ENCODE measurements at places on chromosomes 1 and 21.

- DNase-seq, result no peak
These were observed 135.5 kb downstream of the TGFBR3 start for GRCh38 chr1:91750398-91750996.

GRCh38 chr1:96995351-96995750 lies 273.8 kb downstream of the PTBP2 start:
- DNase-seq, result no peak

GRCh38 chr1:228975238-228975907 lies 240.1 kb downstream of the RHOU start:
- no peak for DNase-seq

- DNase-seq, result no peak
These were observed 58.0 kb downstream of the B3GALT5 start for GRCh38 chr21:39670701-39671100.

DNA sequence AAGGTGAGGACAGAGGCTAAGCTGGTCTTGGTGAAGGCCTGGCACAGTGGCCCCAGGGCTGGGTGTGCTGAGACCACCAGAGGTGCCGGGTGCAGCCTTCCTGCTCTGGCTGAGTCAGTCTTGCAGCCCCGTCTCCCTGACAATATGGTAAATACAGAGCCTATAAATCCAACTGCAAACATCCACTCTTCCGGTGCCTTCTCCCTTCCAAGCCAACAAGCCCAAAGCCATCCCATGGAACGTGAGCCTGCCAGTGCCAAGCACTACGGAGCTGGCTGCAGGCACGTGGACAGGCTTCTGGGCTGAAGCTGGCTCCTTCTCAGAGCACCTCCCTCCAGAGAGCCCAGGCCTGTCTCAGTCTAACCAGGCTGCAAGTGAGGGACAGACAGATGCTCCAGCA lies 70.0 kb downstream of the TRABD2B start:
- no peak for DNase-seq

DNA sequence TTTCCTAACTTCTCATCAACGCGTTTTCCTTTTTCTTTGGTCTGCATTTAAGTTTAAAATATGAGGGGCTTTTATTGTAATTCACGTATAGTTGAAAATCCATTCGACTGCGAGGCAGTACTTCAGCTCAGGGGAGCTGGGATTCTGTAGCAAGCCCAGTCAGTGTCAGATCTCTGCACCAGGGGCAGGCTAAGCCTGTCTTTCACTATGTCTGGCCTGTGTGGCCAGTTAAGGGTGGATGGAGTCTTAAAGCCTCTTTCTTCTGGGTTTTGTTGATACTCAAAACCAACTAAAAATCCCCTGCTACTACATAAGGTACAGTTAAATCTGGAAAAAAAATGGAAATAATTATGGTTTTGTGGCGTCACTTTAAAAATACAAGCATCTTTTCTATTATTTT lies 124.7 kb downstream of the TYW3 start:
- DNase-seq, result no peak

DNA sequence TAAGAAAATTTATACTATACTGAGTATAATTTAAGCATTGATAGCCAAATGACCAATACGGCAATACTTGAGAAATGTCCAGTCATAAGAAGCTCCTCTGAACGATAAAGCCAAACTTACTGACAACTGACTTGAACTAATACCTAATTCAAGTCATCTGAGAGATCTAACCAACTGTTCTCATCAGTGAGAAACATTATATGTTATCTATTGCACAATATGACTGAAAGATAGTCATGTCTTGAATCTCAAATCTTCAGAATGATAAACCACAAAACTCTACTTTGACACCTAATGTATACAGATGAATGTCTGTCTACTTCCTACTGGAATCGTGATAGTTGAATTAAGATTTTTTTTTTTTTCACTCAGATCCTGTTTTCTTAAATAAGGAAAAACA lies 39.0 kb downstream of the APP start:
- no peak for DNase-seq

DNA sequence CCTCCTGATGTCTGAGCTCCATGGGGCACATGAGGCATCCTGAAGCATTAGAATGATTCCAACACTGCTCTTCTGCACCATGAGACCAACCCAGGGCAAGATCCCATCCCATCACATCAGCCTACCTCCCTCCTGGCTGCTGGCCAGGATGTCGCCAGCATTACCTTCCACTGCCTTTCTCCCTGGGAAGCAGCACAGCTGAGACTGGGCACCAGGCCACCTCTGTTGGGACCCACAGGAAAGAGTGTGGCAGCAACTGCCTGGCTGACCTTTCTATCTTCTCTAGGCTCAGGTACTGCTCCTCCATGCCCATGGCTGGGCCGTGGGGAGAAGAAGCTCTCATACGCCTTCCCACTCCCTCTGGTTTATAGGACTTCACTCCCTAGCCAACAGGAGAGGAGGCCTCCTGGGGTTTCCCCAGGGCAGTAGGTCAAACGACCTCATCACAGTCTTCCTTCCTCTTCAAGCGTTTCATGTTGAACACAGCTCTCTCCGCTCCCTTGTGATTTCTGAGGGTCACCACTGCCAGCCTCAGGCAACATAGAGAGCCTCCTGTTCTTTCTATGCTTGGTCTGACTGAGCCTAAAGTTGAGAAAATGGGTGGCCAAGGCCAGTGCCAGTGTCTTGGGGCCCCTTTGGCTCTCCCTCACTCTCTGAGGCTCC lies 11.1 kb upstream of the RASSF5 start:
- DNase-seq, result no peak

- DNase-seq, result no peak
These were observed 61.2 kb downstream of the OLFML3 start for GRCh38 chr1:114040273-114041015.

GRCh38 chr1:100377590-100378361 lies 25.5 kb downstream of the CDC14A start:
- DNase-seq, result no peak

DNA sequence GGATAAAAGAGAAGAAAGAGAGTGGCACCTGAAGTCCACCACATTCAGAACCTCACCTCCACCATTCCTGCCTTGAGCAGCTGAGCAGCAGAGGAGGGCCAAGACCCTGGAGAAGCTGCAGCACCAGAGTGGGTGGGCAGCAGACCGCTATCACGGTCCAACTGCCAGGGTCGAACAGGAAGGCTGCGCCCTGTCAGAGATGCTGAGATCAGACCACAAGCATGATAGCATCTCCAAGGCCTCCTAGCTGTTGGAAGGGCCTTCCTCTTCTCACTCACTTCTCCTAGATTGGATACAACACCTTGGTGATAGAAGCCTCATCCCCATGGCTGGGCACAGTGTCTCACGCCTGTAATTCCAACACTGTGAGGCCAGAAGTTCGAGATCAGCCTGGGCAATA lies 12.1 kb upstream of the SLC45A3 start:
- no peak for DNase-seq

GRCh38 chr1:230794871-230795605 lies 47.9 kb downstream of the CAPN9 start:
- no peak for DNase-seq

DNA sequence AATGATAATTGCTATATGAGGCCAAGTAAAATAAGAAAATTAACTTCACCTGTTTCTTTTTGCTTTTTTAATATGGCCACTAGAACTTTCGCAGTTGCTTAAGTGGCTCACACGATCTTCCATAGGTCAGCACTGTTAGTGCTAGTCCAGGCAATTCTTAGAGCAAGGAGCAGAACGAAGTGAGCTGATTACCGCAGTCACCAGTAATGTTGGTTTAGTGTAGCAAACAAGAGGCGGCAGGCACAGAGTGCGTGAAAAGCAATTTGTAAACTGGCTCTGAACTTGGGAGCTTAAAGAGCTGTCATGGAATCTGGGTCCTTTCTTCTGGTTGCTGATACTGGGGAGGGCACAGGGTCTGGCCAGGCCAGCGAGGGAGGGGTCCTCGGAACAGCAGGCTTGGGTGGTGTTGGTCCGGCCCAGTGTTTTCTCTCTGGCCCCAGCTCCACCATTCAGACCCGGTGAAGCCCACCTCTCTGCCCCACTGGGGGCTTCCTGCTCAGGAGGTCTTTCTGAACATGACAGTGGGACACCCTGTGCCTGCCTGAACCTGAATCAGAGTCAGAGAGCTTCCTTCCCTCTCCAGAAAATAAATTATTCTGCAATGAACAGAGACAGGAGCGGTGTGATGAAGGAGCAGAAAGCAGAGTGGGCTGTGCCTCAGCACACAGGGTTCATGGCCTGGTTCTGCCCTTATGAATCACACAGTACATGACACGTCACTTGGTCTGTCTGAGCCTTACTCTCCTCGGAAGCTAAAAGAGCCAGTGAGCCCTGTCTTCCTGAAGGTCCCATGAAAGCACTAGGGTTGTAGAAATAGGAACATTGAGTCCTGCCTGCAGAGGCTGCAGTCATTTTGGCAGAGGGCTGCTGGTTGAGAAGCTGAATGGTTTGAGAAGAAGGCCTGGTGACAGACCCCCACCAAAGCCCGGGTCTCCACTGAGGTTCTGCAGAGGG lies 11.9 kb downstream of the ETS2 start:
- no peak for DNase-seq

- peak; percentile 75 for DNase-seq
These were observed 9.8 kb downstream of the PDXK start for GRCh38 chr21:43728467-43729390.

DNA sequence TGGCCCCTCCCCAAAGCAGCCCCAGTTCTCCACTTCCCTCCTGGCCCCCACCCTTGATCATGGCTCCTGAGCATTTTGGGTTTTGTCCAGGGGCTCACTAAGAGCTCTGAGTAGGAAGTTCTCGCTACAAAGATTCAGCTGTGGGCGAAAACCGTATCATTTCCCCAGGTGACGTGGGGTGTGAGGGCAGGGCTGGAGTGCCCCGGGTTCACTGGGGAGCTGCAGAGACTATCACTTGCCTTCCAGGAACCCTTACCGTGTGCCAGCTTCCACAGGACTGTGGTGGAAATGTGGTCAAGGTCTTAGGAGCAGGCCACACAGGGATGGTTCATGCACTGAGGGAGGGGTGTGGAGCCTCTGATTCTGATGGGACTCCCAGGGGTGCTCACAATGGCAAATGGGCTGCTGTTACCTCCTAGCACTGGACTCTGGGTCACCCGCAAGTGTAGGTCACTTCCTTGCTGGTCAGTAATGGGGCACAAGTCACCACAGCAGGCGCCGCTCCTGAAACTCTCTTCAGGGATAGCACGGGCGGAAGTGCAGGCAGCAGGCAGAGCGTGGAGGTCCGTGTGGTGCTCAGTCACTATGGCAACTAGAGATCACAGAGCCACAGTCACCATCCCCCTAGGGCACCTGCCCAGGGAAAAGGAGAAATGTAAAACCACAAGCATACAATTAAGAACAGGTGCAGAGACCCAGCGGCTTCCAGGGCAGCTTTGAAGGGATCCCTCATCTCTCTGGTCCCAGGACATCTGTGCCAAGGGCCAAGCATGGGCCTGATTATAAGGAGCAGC lies 35.4 kb downstream of the RSPH1 start:
- DNase-seq, result no peak

DNA sequence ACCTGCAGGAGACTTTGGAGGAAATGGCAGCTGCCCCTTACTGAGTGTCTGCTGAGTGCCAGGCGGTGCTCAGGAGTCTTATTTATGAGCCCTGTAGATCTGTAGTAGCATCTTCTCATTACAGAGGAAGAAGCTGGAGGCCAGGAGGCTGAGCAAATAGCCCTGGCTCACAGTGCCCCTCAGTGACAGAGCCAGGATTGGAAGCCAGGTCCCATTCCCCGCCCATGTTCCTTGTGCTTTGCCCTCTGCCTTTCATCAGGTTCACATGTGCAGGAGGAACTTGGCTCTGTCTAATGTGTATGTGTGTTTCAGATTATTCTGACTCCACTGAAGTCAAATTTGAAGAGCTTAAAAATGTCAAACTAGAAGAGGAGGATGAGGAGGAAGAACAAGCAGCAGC lies 21.2 kb downstream of the KDM4A start:
- DNase-seq, result no peak

GRCh38 chr1:8969937-8970336 lies 24.3 kb downstream of the CA6 start:
- DNase-seq, result no peak

DNA sequence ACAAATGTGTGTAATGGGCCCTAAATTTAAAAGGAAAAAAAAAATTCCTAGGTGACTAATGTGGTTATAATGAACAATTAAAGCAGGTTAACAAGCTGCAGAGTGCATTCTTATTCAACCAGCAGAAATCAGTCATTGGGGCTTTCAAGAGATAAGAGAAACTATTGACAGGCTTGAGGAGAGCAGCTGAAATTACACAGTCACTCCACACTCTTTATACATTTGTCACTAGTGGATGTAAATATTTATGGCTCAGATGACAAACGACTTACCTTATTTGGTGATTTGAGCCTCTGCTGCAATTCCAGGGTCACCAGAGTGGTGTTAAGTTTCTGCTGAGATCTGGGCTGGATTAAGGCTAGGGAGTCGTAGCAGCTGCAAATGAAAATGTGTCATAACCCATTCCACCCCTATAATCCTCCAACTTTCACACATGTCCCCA lies 896.3 kb downstream of the TTLL7 start:
- no peak for DNase-seq

DNA sequence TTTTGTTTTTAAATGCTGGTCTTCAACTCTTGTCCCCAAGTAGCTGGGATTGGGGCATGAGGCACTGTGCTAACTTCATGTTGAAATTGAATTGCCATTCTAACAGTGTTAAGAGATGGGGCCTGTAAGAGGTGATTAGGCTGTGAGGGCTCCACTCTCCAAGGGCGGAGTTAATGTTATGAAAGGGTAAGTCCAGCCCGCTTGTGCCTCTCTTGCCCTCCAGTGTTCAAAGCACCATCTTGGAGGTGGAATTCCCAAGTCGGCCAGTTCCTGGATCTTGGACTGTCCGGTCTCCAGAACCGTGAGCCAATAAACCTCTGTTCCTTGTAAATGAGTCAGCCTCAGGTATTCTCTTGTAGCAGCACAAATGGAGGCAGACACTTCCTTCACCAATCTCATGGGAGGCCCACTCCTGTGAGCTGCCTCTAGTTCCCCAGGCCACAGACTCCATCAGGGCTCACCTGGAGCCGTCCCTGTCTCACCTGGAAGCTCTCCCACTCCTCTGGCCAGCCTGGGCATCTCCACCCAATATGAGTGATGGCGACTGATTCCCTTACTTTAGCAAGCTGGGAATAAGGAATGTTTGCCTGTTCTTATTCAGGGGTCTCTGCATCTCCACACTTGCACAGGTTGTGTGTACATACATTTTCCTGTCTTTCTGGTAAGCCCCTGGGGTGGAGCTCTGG lies 15.5 kb downstream of the IBA57 start:
- DNase-seq, result no peak

DNA sequence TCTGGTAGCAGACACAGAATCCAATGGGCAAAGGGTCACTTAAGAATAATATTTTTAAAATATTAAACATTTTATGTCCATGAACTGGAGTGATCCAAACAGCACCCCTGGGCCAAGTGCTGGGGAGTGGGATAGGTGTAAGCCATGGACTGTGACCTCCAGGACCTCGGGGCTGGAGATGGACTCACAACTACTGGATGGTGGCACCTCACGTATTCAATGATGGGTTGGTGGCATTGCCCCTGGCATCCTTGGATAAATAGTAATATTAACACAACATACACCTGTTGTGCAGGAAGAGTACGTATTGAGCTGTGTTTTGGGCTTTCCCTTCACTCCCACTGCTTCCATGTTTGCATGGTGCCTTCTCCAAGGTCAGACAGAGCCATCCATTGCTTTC lies 39.3 kb upstream of the TENT5C start:
- no peak for DNase-seq
